Hematopoietic multipotent progenitor cell treated with erythropoietin and hydrocortisone succinate and interleukin-3 and kit ligand, for 4 days (in vitro differentiated cells): ENCODE measurements at places on chromosomes 2 and 18.

DNA sequence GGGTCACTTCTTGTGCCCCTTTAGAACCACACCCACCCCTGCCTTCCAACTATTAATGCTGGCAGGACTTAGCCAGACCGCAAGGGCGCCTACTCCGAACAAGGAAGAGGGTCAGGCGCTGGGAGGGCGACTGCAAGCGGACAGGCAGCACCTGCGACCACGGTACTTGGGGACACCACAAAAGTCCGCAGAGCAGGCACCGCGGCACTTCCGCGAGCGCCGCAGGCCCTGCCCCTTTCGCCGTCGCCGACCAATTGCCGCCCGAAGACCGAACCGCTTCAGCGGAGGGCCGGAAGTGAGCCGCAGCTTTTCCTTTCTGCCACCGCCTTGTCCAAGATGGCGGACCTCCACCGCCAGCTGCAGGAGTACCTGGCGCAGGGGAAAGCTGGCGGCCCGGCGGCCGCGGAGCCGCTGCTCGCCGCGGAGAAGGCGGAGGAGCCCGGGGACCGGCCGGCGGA, at the start of gene SFT2D3:
SFT2D3 (plus strand) TSS at position 305 of the 458 bp plus-strand sequence; CDS start at position 337, 32 bp downstream.
- peak; percentile 97 for DNase-seq

DNA sequence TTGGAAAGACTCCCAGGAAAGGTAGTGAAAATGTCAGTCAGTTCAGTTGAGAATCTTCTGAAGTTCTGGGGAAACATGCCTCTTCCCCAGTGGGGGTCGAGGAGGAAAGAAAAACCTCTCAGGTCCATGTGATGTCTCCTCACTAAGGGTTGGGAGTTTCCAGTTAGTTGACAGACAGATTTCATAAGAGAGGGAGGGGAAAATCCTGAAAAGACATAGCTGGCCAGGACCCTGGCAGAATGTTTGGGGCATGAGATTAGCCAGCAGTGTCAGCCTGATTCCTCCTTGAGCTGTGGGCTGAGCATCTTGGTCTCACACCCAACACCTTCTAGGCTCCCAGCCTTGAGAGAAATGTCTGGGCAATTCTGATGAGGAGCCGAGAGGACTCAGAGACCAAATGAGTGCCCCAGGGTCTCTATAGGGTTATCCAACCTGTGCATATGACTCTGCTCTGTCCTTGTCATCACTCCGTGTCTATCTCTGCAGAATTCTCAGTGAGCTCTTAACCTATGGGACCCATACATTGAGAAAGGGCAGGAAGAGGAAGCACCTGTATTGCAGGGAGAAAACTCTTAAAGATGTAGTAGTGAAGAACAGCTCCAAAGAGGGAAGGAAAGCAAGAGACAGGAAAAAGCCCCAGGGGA, 13.9 kb downstream of the BMP10 start:
- DNase-seq: no peak

- no peak for DNase-seq
Measured at GRCh38 chr18:62792016-62792415, 76.7 kb downstream of the PHLPP1 start.

GRCh38 chr2:165634282-165634681, 159.8 kb downstream of the GALNT3 start:
- DNase-seq: no peak

DNA sequence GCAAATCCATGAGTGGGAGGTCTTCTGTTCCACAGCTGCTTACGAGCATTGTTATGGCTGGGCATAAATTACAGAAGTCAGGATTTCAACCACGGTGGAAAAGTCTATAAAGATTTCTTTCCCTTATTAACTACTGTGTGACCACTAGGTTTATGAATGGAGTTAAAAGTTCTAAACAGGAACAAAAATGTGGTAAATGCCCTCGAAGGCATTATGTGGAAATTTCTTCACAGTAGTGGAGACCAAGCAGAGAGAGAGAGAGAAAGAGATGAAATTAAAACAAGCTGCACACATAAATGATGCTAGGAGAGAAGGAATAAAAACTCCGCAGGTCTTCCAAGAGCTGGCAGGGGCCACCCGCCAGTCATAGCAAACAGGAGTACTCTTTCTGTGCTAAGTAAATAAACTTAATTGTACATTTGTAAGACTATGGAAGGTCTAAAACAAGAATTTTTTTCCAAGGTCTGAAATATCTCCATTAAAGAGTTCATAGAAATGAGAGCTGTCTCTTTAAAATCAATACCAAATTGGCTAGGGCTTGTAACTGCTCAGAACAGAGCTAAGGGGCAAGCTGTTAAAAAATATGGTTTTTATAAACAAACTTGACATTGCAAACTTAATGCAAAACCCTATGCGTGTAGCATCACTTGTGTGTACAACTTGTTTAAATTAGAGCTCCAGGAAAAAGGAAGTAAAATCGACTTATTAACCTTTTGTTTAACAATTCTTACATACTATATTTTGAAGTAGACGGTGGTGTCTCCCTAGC, 438.2 kb downstream of the MEIS1 start:
- DNase-seq: no peak

- no peak for DNase-seq
Measured at GRCh38 chr2:95292623-95293260, 4.4 kb upstream of the KCNIP3 start.

DNA sequence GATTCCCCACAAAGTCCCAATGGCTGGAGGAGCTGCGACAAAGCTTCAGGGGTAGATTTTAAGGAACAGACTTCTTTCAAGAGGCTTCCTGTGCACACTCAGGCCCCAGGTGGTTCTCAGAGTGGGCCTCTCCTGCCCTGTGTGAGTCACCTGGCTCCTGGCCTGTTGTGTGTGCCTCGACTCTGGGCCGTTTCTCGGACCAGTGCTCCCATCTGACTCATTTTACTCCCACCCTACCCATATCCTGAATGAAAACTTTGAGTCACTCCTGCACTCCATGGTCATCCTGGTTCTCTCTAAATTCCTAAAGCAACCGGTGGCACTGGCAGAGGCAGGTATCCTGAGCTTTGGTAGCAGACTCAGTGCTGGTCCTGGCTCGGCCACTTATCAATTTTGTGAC, 84.1 kb downstream of the CELF4 start:
- DNase-seq: no peak

- no peak for DNase-seq
Measured at GRCh38 chr2:70697603-70698383, 70.2 kb downstream of the ADD2 start.

- DNase-seq: no peak
Measured at GRCh38 chr2:232042911-232043574, 81.5 kb downstream of the DIS3L2 start.
